CD8-positive, alpha-beta memory T cell (primary cell): ENCODE measurements at places on chromosomes 4 and X.
A peak's percentile ranks its signal among the peaks of the same experiment; 100 is the strongest.

GRCh38 chr4:173782660-173783059 lies 252.6 kb upstream of the HAND2 start:
- DNase-seq: no peak

- DNase-seq: no peak
Measured at GRCh38 chr4:104989371-104989770, 157.3 kb upstream of the TET2 start.

DNA sequence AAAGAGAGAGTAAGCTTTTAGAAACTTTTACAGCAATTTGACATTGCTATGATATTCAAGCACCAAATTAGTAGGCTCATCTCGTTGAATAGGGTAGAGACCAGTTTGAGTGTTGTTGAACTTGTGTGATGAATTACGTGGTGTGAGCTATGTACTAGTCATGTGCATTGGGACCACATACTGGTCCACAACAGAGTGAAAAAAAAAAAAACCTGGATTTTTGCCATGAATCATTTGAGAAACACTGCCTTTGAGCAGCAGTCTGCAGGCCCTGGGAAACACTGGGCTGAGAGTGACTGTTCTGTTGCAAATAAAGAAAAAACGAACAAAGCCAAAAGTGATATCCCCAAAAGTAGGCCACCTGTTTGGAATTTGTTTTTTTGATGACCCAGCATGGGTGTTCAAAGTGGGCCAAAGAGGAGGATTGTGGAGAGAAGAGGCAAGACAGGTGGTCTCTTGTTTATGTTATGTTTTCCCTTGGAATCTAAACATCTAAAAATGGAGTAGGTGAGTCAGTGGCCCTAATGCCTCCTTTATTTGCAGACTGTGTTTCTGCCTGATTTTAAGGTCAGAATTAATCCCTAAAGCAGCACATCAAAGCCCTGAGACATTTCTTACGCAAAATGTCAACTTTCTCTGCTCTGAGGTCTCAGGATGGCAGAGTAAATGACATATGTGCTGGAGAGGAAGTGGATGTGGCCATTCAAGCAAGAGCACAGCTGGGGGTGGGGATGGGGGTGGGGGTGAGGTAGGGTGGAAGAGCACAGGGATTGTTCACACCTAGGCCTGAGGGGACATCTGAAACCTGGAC lies 33.5 kb downstream of the TAF7L start:
- DNase-seq: no peak

- DNase-seq: no peak
Measured at GRCh38 chr4:154312246-154312645, 179.4 kb downstream of the DCHS2 start.

DNA sequence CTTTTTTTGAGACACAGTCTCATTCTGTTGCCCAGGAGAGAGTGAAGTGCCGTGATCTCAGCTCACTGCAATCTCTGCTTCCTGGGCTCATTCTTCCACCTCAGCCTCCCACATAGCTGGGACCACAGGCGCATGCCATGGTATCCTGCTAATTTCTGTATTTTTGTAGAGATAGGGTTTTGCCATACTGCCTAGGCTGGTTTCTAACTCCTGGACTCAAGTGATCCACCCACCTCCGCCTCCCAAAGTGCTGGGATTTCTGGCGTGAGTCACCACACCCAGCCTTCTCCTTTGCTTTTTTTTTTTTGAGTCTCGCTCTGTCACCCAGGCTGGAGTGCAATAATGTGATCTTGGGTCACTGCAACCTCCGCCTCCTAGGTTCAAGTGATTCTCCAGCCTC lies 94.1 kb downstream of the PDS5A start:
- DNase-seq: no peak

DNA sequence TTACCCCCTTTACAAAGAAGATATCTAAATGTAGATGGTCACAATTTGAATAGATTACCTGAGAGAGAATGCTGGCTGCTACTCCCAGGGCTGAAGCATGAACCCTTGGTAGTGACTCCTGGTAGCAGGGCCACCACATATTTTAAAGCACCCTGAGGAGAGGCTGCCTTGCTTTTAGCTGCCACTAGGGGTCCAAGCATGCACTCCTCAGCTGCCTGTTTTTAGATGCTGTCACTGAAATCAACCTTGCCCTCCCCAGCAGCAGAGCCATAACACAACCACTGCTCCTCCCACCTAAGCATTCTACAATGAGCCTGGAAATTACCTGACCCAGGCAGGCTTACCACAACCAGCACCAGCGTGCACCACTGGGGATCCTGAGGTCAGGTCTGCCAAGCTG lies 850.9 kb downstream of the FAM133A start:
- no peak for DNase-seq

- no peak for DNase-seq
Measured at GRCh38 chrX:118074196-118074595, 42.4 kb downstream of the KLHL13 start.

DNA sequence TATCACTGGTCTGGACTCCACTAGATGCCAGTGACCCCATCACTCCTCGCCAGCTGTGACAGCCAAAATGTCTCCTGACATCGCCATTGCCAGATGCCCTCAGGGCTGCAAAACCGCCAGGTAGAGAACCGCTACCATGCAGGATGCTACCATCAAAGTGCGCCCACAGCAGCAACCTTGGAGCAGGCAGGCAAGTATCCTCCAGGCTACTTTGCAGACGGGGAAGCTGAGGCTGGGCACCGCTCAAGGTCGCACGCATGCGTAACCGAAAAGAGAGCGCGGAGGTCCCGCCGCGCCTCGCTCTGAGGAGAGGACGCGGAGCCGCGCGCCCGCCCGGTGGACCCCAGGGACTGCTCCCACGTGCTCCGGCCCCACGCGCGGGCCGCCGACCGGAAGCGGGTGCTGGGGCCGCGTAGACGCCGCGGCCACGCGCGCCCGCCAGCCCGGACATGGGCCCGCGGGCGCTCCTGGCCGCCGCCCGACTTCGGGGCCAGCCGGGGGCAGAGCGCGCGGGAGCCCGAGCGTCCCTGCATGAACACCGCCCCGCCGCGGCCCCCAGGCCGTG lies at the start of gene STS:
STS (plus strand) TSS at position 300 of the 565 bp plus-strand sequence. CDS start 105,488 bp downstream, outside the sequence.
- no peak for DNase-seq

DNA sequence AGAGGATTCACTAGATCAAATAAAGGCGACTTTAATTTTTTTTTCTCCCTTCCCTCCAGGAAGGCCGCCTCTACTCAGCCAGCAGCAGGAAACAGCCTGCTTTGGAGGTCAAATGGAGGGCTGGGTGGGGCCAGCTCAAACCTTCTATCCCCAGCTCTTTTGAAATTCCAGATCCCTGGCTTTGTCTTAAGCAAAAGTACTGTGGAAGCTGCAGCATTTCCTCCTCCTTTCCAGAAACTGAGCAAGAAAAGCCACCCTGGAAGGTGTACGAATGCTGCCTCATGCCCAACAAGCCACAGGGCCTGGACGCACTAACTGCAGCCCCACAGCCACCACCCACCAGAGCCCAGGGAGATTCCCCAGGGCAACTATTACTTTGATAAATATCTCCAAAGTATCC lies 55.1 kb upstream of the ZCCHC13 start:
- DNase-seq: no peak

DNA sequence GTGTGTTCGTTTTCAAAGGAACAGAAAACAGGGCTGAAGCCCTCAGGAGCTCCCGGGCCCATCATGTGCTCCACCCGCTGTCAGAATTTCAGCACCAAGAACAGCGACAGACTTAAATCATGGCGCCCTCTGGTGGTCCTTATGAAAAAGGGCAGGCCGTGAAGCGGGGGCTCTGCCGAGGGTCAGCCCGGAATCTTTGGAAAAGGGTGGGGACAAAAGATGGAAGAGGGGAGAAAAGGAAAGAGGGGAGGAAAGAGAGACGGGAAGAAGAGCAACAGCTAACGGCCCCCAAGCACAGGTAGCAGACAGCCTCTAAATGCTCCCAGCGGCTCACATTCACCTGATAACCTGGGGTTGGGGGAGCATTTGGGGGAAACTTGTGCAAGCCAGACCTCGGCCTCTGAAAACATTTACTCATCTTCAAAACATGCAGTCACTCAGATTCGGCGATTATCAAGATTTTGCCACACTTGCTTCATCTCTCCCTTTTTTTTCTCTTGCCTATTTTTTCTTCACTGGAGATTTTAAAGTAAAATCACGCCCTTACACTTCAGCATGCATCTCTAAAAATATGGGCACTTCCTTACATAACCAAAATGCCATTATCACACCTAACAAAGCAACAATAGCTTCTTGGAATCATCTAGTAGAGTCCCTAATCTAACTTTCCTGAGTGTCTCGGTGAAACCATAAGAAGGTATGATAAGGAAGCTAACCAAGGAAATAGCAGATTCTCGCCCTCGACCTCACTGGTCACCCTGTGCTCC lies 28.1 kb upstream of the MAN2B2 start:
- peak; percentile 45 for DNase-seq

GRCh38 chr4:82578935-82579334 lies 17.1 kb upstream of the TMEM150C start:
- DNase-seq: no peak

GRCh38 chr4:5998333-5998936 lies 19.8 kb downstream of the C4orf50 start:
- peak; percentile 33 for DNase-seq

- DNase-seq: no peak
Measured at GRCh38 chr4:140186651-140187315, 32.8 kb upstream of the MAML3 start.

DNA sequence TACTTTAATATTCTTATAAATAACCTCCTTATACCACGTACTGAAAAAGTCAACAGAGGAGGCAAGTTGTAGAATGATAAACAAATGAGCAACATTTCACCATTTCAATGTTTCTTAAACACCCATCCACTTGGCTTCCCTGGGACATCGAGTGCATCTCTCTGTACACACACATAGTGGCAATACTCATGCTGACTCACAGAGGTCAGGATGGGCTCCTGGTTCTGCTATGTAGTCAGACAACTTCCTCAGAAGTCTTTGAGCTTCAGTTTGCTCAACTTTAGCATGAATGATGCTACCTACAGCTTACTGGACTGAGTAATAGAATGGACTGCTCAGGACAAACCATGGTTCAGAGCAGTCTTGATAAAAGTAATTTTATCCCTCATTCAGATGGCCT lies 56.9 kb downstream of the MAD2L1 start:
- no peak for DNase-seq

DNA sequence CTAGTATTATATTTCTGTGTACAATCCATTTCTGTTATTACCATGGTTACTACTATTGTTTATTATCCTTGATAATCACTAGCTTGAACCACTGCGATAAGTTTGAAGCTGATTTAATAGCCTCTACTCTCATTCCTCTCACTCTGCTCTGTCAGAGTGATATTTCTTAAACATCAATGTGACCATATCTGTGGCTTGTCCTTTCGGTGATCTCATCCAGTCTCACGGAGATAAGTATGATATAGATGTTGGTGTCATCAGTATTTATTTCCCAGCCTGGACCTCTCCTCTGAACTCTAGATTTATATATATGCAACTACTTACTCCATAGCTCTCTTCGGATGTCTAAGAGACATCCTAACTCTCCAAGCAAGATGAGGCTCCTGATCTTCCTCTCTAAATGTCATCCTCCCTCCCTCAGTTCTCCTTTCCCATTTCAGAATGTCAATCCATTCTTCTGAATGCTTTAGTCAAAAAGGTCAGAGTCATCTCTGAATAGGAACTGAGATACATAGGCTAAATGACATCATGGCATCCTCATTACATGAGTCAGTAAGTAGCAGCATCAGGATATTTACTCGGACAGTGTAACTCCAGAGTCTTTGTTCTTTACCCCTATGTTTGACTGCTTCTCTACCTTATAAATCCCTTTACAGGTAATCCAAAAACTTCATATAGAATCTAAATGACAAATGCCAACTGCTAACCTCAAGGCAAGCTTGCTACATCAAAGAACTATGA lies 129.5 kb downstream of the PACRGL start:
- DNase-seq: no peak

- DNase-seq: no peak
Measured at GRCh38 chr4:76055421-76055820, 19.1 kb upstream of the ART3 start.

DNA sequence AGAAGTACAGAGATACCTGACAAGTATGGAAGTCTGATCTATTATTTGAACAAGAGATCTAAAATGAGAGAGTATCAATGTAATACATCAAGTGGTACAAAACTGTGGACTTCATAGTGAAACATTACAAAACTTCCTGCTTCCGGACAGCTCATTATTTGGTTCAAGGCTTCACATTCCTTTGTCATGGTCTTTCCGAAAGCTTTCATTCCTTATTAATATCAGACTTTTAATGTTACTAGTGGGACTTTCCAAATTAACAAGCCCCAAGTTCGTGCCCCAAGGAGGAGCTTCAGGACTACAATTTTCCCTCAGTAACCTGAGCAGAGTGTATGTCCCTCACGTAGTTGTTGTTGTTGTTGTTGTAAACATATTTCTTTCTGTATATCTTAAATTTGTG lies 1.2 kb downstream of the CHIC2 start:
- no peak for DNase-seq

DNA sequence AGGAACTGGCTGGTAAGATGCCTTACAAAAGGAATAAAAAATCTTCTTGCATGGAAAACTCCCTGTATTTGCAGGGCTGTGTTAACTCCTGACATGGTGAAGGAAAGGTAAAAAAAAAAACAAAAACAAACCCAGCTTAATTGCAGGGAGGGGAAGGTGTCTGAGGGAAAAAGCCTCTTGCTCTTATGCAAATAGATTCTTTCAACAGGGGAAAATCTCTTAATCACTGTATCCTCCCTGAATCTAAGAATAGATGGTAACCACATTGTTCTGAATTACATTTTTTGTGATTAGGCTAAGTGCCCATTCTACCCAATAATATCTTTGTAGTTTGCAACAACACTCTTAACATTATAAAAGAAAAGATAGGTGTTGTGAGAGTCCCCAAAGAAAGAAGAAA lies 172.6 kb downstream of the RBM46 start:
- DNase-seq: no peak

DNA sequence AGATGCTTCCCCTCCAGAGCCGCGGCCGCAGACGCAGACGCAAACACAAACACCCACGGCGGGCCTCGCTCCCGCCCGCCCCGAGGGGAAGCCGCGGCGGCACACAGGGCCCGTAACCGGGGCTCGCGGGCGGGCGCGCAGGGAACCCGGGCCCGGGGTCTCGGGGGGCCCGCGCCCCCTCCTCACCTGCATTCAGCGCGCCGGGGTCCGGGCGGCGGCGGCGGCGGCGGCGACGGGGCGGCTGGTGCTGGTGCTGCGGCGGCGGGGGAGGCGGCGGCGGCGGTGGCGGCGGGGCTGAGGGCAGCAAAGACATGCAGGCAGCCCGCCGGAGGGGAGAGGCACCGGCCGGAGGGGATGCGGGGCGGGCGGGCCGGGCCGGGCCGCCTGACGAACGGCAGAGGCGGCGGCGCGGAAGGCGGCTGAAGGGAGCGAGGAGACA lies 255 bp upstream of the CNOT6L start:
- peak; percentile 81 for DNase-seq

- DNase-seq: no peak
Measured at GRCh38 chrX:133992882-133993281, 7.5 kb upstream of the GPC3 start.
